ENCODE measurements at places on chromosomes 7 and 10.

DNA sequence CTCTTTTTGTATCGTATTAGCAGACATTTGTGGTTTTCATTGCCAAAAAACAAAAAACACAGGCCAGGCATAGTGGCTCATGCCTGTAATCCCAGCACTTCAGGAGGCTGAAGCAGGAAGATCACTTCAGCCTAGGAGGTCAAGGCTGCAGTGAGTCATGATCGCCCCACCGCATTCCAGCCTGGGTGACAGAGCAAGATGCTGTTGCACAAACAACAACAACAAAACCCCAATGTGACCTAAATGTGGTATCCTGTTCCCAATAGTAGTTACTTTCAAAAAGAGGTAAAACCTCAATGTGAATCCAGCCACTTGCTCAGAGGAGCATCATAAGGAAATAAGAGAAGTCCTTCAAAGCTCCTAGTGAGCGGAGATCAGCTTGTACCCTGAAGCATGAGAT lies 45.8 kb upstream of the SKAP2 start:
- no peak for DNase-seq

DNA sequence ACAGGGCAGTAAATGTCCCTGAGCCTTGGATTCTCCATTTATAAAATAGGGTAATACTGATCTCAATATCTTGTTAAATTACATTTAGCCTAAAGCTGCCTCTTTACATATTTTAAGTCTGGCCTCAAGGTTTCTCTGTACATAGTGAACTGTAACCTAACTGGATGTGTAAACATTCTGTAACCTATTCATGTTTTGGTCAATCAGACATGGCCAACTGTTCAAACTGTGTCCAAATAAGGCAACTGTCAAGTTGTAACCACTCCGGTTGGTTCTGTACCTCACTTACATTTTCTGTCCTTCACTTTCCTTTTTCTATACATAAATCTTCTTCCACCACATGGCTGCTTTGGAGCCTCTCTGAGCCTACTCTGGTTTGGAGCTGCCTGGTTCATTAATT lies 107.1 kb upstream of the ITGB1 start:
- DNase-seq: no peak

DNA sequence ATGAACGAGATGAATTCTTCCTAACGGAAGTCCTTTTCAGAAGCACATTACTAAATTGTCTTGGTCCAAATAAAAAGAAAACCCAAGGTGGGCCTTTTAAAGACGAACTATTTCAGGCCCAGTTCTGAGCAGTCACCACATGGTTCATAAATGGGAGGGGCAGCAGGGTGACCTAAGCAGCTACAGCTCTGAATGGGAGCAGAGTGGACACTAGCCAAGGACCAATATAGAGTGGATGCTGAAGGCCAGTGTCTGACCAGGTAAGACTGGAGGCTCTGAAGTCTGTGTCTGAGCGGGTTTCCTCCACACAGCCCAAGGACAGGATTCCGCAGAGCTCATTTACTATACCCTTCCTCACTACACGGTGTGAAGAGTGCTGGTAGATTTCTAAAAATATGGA lies 159.1 kb downstream of the TMEM26 start:
- DNase-seq: no peak

DNA sequence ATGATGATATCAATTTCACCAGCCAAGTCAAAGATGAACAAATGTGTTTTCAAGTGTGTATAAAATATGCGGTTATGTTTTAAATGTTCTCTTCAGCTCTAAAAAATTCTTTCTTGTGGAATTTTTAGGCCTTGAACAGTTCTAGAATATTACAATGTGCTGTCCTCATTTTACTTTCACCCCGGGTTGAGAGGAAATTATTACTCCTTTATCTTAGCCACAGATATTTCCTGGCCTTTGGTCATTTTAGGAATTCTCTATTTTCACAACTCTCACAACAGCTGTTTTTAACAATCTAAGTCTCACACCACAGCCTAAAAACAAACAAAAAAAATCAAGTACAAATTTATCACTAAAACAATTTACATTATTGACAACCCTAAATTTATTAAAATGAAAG lies 112.2 kb upstream of the HGF start:
- DNase-seq: no peak

DNA sequence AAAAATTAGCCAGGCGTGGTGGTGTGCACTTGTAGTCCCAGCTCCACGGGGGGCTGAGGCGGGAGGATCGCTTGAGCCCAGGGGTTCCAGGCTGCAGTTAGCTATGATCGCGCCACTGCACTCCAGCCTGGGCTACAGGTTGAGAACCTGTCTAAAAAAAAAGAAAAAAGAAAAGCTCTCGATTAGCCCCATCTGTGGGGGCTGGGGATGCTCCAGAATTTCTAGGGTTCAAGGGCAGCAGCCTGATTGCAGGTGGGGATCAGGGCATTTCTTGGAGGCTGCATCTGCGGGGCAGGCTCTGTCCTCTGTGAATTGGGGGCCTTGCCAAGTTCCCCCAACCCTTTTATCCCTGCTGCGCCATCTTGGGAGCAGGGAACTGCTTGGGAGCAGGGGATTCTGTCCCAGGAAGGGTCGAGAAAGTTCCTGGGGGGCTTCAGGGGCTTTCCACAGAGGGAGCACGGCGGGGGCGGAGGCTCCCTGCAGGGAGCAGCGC lies 651 bp upstream of the ARPC1A start:
- peak; percentile 32 for DNase-seq

DNA sequence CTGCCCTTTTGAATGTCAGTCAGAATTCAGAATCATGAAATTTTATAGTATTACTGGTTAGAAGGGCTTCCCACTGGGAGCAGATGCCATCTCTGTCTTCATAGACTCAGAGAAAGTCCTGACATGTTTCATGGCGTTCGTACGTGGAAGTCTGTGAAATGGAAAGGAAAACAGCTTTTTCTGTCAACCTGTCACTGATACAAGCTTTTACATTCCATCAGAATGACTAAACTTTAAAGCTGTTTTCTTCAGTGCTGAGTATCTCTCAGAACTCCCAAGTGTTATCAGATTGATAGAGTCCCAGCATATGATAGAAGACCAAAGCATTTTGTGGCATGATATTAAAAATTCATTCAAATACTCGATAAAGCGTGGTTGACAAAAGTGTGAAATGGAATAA lies 726.7 kb upstream of the GALNT17 start:
- no peak for DNase-seq

- DNase-seq: no peak
Observed at GRCh38 chr7:108049962-108050361, 47.0 kb upstream of the LAMB1 start.

GRCh38 chr10:79266084-79266483 lies 81.2 kb upstream of the PPIF start:
- DNase-seq: no peak

- no peak for DNase-seq
Observed at GRCh38 chr7:2411815-2412586, 8.6 kb downstream of the CHST12 start.

- DNase-seq: no peak
Observed at GRCh38 chr7:25928549-25929330, 223.3 kb upstream of the NFE2L3 start.

All from HEK293T (cell line).